Left cardiac atrium (tissue), 4 donors: ENCODE measurements at places on chromosomes 12 and 14. TPM values are rescaled to one million over a fixed set of nuclear protein-coding genes. Genes with fewer than 3 reads are reported as not detected.

DNA sequence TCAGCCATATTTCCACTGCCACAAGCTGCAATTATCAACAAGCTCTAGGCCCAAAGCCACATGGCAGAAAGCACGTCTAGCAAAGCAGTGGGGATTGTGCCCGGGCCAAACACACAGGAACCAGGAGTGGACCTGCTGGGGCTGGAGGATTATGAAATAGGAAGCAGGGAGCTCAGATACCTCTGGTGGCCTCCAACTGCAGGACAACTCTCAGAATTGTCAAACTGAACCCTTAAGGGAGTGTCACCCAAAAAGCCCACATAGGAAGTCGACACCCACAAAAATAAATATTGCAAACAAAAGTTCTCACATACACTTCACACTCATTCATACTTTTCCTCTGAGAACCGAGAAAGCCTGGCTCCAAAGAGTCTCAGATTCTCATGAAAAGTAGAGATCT lies 26.1 kb downstream of the KCTD10 start:
- DNase-seq: no peak

GRCh38 chr12:113403435-113404415 lies at the start of gene SDS:
Gene SDS (minus strand): TSS chr12:113403887. CDS start chr12:113399708, 4,179 bp downstream.
- peak; percentile 70 for DNase-seq

DNA sequence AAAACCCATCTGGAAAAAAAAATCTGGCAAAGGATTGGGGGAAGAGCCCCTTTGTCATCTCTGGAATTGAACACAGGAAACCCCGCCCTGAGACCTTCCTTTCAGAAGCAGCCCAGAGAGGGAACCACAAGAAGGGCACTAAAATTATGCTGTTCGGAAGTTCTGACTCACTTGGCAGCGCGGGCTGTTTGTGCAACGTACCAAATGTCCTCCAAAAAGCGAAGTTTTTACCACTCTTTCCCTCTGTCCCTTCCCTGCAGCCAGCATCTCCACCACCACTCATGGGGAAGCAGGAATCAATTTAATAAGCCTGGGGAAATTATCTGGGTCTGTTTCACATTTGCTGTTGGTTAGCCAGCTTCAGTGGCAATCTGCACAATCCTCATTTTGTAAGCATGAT lies 3.2 kb upstream of the SYNE3 start:
- DNase-seq: peak; percentile 87

GRCh38 chr14:82230748-82231147 lies 697.1 kb upstream of the SEL1L start:
- no peak for DNase-seq

DNA sequence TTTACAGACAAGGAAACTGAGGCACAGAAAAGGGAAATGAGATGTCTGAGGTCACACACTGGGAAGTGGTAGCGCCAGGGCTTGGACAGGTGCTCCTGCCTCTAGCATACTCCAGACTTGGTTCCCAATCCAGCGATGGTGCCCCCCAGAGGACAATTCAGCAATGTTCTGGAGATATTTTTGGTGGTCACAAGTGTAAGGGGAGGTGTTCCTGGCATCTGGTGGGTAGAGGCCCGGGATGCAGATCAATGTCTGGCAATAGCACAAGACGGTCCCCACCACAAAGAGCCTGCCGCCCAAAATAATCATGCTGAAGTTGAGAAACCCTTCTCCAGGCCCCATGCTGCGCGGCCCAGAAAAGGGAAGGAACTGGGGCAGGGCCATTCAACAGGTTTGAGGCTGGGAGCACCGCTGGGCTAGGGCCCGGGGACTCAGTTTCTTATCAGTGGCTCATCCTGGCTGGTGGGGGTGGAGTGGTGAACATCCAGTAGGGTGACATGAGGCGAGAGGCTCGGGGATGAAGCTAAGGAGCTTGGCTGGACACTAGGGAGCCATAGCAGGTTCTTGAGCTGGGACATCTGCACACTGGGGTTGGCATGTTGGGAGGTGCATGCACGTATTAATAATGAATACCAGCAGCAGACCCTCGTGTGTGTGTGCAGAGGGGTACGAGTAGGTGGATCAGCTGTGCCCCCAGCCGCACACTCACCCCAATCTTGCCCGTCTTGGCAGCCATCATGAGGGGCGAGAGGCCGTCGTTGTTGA lies 35.1 kb downstream of the TRPV4 start:
- DNase-seq: no peak

DNA sequence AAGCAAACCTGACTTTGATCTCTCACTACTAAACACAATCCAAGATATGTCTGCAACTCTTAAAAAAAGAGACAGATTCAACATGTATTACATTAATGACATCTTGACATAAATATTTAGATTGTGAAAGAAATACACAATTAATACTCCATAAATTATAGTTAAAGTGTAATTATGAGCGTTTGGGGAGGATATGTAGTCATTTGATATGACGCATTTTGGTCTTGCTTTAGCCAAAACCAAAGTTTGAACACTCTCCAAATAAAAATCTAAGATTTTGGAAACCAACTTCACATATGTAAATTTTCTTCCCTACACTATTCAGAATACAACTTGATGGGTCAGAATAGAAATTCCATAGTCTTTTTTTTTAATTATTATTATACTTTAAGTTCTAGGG lies 1257.6 kb downstream of the SLC16A7 start:
- no peak for DNase-seq

DNA sequence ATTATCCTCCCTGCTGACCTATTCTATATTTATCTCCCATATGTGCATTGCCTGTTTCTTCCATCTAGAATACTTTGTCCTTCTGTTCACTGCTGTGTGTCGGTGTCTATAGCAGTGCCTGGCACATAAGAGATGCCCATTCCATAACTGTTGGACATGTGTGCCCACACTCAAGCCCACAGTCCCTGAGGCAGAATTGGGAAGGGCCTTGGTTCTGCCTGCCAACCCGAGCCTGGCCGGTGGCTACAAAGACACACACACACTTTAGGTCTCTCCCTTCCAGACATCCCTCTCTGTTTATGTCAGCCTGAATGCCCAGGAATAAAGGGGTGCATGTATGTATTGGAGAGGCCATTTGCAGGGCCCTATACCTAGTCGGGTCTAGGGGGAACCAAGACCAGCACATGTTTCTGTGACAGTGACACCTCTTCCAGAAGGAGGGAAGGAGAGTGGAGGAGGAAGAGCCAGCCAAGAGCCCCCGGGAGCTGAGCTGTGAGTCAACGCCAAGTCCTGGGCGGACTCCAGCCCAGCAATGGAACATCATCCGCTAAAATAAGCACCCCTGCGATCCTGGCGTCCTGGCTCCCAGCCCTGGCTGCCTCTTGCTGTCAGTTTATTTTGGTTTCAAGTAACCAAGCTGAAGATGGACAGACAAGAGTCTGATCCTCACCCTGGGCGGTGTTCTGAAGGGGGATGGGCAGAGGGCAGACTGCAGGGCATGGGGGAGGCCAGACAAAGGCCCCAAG lies 4.3 kb upstream of the ASB2 start:
- peak; percentile 80 for DNase-seq

The MYH6 gene
- total RNA-seq: 11,820 TPM

DNA sequence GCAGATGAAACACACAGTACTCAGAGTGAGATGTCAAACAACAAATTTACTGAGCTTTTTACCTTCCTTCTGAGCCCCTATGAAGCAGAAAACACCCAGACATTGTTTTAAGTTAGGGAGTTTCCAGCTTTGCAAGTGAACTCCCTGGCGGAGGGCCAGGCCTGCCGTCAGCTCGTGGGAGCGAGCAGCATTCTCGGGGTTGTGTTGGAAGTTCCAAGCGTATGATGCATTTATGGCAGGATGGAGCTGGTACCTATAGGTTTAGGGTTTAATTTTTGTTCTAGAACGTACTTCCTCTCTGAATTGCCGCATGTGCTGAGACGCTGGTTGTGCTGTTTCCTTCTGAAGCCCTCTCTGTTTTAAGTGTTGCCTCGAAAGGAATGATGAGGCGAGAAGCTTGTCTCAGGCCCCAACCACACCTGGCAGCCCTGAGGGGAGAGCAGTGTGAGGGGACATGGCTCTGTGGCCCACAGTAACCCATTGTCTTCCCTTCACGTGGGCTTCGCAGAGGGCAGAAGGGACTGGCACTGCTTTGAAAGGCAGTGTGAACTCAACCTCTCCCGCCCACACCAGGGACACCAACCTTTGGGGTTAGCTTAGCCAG lies 76.6 kb downstream of the SSPN start:
- DNase-seq: peak; percentile 91

The PRIMA1 gene
- 3.6 TPM for total RNA-seq

The KITLG gene
- total RNA-seq: 12.0 TPM

GRCh38 chr12:72434999-72435398 lies 162.8 kb downstream of the TRHDE start:
- no peak for DNase-seq

The TAS2R9 gene
- total RNA-seq: not detected

- no peak for DNase-seq
Observed at GRCh38 chr12:118463677-118464076, 87.3 kb downstream of the SUDS3 start.

The C14orf39 gene
- total RNA-seq: not detected

GRCh38 chr14:59097681-59098080 lies 90.8 kb upstream of the DAAM1 start:
- no peak for DNase-seq

GRCh38 chr14:43786066-43786762 lies 720.9 kb downstream of the FSCB start:
- no peak for DNase-seq
